C1 segment of cervical spinal cord (tissue), 14 donors: ENCODE measurements at places on chromosomes 7 and 10.

GRCh38 chr10:15427843-15428414 lies 56.8 kb upstream of the FAM171A1 start:
- no peak for DNase-seq

DNA sequence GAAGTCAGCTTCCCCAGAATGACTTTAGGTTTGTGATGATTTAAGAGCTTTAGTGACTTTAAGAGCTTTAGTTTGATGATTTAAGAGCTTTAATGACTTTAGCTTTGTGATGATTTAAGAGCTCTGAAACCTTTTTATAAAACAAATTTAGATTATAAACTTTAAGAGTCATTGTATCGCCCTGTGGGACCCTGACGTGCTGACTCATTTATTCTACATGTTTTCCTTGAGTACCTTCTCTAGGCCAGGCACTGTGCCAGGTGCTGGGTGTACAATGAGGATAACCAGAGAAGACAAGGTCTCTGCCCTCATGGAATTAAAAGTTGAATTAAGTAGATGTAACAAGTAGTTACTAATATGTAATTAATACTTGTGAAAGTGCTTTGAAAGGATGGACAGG lies 45.4 kb downstream of the CNNM1 start:
- no peak for DNase-seq

DNA sequence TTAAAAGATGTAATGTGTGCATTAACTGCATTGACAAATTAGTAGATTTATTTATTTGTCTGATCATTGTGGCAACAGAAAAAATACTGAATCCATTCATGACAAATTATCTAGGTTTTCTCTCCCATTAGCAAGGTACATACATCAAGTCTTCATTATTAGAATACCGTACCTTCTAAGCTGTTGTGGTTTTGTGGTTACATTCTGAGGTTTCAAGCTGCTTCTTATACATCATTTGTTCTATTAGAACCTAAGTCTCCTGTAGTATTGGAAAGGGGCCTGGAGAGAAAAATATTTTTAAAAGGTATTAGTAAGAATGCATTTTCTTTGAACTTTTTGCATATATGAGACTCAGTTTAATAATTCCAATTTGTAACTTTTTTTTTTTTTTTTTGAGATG lies 26.3 kb upstream of the CACNB2 start:
- no peak for DNase-seq

GRCh38 chr10:72392571-72392970 lies 37.9 kb upstream of the DNAJB12 start:
- no peak for DNase-seq

DNA sequence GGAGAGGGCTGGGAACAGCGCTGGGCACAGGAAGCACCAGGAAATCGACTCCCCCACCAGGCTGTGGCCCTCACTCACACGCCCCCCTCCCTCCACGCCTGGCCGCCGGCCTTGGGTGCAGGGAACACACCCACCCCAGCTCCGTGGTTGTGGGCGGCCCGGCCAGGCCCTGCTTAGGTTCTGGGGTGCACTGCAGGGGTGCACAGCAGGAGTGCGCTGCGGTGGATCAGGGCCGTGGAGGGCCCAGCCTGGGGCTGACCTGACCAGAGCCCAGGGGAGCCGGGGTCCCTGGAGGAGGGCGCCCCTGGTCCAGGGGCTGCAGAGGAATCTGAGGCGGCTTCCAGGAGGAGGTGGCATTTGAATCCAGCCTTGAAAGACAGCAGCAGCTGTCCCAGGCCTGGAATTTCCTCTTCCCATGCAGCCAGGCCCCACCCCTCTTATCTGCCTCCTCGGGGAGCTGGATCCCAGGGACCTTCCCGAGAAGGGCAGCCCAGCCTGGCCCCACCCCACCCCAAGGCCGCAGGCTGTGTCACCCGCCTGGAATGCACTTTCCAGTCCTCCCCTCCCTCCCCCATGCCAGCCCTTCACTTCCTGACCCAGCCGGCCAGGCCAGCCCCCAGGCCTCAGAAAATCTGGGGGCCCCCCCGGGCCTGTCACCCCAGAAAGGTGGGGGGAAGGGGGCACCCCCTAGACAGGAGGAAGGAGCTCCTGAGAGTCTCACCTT lies 18.4 kb upstream of the PDGFA start:
- DNase-seq, result no peak

GRCh38 chr7:25911738-25912607 lies 240.0 kb upstream of the NFE2L3 start:
- no peak for DNase-seq

DNA sequence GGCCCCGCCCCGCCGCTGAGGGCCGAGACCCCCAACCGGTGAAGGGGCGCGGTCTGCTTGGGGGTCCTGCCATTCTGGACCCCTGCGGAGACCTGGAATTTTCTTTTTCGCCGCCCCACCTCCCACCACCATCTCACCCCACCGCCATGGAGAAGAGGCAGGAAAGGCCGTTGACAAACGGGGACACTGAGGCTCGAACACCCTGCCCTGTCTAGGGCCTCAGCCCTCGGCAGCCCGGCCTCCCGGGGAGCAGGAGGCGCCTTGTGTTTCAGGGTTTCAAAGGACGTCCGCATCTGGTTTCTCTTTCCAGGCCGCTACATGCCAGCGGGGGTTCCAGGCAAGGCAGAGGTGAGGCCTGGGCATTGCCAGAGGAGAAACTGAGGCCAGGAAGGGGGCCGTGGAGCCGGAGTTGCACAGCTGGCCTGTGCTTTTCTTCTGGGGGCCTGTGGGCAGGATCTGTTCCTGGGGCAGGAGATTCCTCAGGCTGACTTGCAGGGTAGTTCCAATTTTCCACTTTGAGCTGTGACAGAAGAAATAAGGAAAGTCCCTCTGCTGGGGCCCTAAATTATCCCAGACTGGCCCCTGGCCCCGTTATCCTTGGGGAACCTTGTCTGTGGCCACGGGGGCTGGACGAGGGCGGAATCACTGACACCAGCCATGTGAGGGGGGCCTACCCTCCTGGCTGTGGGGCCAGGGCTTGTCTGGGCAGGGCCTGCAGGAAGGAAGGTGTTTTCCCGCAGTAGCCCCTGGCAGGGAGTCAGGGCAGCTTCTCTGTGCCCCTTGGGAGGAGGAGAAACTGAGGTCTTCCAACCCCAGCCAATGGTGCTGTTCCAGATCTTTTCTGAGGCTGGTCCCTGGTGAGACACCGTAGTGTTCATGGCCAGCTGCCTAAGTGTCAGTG lies 900 bp upstream of the MICALL2 start:
- DNase-seq, result no peak

DNA sequence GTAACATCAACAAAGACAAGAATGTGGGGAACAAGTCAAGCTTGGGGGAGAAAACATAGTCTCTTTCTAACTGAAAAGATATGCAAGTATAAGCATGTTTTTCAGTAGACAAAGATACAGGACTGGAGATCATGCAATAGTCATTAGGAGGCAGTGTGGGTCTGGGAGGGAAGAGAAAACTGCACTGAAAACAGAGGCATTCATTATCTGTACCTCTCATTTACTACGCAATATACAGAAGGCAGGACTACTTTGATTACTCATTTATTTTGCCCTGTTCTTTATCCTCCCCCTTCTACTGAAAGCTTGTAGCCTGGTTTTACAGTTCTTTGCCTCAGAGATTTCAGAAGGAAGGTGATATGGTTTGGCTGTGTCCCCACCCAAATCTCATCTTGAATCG lies 341.2 kb downstream of the CRPPA start:
- no peak for DNase-seq

GRCh38 chr7:101814081-101814990 lies 3.1 kb upstream of the CUX1 start:
- no peak for DNase-seq

DNA sequence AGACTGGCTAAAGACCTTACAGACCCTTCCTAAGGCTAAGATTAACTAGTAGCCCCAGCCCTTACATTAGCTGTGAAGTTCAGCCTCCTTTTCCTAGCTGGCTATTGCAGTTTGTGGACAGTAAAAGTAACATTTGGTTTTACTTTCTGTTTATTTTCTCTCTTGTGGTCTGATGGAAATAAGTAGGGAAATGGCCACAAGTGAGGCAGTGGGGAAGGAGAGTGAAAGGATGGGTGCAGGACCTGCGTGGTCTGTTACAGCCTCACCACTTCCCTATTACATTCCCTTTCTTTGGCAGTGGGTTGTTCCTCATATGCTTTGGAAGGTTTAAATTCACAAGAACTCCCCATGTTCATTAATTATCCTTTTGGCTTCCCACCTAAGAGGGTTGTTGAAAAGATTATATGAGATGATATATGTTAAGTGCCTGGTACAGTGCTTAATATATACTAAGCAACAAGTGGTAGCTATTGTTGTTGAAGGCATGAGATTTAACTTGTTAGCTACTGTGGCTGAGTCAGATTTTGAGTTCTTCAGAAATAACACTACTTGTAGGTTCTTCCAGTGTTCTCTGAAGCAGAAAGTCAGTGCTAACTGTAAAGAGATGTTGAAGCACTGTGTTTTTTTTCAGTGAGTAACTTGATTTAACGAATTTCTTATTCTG lies 181.7 kb downstream of the ST7 start:
- no peak for DNase-seq

- no peak for DNase-seq
Measured at GRCh38 chr7:138527746-138528223, 67.7 kb downstream of the TRIM24 start.

DNA sequence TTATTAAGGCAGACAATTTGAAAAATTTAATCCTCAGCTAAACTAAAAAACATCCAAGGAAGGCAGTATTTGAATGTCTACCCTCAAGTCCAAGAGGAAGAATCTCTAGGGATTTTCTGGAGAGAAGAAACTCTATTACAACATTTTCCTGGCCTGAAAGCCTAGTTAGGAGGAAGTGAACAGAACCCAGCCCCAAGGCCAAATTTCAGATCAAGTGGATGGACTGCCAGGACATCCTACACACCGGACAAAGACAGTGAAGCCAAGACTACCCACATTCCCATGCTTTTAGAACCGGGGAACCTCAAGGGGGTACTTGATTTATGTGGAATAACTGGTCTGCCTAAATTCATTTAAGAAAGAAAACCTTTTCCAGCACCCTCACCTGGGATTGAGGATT lies 108.9 kb upstream of the MEOX2 start:
- DNase-seq, result no peak

- DNase-seq, result no peak
Measured at GRCh38 chr10:119103241-119103902, 541 bp upstream of the DENND10 start.

- no peak for DNase-seq
Measured at GRCh38 chr7:73699370-73700068, 16.1 kb downstream of the BUD23 start.
